ENCODE measurements at places on chromosomes 12 and 14.

- no peak for DNase-seq
Observed at GRCh38 chr14:61573321-61573720, 122.0 kb upstream of the HIF1A start.

DNA sequence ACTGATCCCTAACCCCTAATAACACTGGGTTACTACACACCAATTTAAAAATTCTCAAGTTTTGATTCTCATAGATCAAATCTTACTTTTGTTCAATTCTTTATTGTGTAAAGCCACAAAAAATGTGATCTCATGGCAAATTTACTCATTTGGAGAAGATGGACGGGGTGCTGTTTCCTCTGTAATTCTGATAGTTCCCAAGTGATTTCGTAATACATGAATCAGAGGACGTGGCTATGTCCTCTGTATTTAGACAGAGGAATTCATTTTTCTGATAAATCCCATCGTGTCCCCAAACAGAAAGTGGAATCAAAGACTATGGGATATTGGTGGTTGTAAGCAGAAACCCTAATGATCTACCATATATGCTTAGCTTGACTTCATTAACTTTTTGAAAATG, 76.6 kb upstream of the GNG2 start:
- DNase-seq = no peak

DNA sequence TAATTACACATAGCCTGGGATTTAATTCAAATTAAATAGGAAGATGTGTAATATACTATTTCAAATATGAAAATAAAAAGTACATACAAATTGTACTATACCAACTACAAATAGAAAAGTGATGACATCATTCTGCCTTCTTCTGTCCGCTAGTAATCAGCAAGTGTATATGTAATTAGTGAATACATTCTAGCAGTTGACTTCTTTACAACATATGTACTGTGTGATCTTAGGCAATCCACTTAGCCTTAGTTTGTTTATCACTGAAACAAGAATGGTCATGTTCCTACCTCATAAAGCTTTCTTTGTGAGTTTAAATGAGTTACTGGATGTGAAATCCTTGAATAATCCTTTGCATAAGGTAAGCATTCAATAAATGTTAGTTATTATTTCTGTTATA, 7.8 kb upstream of the LUM start:
- DNase-seq = no peak

- DNase-seq = no peak
Observed at GRCh38 chr12:18383203-18383602, 121.9 kb downstream of the PIK3C2G start.

- DNase-seq = no peak
Observed at GRCh38 chr12:79455286-79455685, 235.5 kb downstream of the PAWR start.

DNA sequence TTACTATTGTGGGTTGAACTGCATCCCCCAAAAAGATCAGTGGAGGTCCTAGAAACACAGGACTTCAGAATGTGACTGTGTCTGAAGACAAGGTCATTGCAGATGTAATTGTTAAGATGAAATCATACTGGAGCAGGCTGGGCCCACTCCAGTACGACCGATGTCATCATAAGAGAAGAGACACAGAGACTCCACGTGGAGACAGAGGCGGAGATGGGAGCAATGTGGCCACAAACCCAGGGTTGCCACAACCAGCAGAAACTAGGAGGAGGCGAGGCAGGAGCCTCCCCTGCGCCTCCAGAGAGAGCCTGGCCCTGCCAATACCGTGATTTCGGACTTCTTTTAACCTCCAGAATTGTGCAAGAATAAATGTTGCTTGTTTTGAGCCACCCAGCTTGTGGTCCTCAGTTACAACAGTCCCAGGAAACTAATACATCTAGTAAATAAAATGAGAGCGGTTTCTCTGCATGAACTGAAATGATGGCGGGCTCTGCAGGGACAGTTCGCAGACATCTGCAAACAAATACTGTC, 25.7 kb upstream of the FZD10 start:
- DNase-seq = no peak

- DNase-seq = no peak
Observed at GRCh38 chr14:104420990-104421389, 158.6 kb upstream of the C14orf180 start.

DNA sequence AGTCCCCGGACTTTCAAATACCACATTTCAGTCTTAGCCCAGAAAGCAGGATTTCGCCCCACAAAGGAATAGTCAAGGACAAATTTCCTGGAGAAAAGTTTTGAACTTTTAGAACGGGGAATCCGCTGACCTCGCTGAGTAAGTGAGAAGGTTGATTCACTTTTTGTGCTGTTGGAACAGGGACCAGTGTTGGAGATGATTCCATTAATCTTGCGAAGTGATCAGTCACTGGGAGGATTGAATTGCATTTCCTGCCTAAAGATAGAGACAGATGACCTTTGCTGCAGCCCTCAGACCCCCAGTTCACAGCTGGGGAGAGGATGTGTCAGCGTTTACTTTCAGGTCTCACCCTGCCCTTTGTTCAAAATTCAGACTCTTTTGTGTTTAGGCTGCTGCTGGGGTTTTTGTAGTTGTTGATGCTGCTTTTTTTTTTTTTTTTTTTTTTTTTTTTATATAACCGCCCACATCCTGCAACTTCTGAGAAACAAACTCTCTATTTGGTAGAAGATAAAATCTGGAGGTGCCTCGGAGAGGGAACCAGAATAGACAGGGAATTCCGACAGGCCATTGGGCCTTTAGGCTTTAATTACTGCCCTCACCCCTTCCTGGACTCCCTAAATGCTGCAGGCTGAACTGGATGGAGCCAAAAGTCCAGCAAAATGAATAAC, 9.8 kb upstream of the KDM2B start:
- DNase-seq = no peak
